T-cell (primary cell): ENCODE measurements at places on chromosomes 6 and 20.

- no peaks in the 10 kb centered on the region for H3K27me3 ChIP-seq
- no peak for DNase-seq
- peak overlapping the region; percentile 91 for H3K27ac ChIP-seq
- H3K4me1 ChIP-seq = peaks cover 11% of the 10 kb centered on the region
- H3K36me3 ChIP-seq = no peaks in the 10 kb centered on the region
These were observed 624 bp upstream of the TJAP1 start for GRCh38 chr6:43476746-43477145.

DNA sequence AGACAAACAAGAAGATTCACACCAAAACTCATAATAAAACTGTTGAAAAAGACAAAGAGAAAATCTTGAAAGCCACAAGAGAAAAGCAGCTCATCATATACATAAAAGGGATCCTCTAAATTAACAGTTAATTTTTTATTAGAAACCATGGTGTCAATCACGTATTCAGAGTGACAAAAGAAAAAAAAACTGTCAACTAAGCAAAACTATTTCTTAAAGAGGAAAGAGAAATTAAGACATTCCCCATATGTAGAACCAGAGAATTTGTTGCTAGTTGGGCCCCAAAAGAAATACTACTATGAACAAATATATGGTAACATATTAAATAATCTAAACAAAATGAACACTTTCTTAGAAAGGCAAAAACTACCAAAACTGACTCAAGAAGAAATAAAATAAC lies 74.3 kb upstream of the TENT5A start:
- no peak overlapping the region for H3K27ac ChIP-seq
- no peaks in the 10 kb centered on the region for H3K4me1 ChIP-seq
- H3K36me3 ChIP-seq = no peaks in the 10 kb centered on the region
- H3K27me3 ChIP-seq = no peaks in the 10 kb centered on the region
- no peak for DNase-seq
- H3K4me3 ChIP-seq = no peak overlapping the region

- no peaks in the 10 kb centered on the region for H3K27me3 ChIP-seq
- no peak for DNase-seq
- H3K36me3 ChIP-seq = no peaks in the 10 kb centered on the region
These were observed 164.0 kb downstream of the SOBP start for GRCh38 chr6:107653861-107654394.

DNA sequence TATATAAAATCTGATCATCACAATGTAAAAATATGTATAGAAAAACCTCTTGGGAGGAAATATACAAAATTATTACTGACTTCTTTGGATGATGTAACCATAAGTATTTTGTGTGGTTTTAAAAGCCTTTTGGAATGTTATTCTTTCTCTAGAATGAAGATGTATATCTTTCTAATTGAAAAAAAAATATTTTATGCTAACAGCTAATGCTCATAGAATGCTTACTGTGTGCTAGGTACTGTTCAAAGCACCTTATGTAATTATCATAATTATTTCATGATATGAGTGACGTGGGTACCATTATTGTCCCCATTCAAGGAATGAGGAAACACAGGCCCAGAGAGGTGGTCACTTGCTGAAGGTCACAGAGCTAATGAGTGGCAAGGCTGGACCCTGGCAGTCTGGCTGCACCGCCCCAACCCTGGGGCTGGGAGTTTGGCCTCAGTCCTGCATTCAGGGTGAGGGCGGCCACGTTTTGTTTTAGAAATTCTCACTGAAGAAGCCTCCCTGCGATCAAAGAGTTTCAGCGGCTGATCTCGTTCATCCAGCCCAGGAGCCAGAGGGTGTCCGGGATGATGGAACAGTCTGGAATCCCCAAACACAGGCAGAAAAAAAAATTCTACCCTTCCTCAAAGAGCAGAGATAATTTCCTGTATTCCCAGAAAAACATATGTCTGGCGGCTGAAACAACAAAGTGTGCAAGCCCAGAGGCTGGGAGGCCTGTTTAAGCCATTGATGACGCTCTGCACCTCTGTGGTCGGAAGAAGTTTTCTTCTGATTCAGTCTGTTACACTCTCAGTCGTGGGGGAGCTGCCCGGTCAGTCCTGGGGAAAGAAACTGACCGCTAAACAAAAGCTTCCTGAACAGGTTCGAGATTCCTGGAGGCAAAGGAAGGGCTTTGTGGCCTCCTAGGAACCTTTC lies 37.3 kb downstream of the TFEB start:
- H3K4me3 ChIP-seq = no peak overlapping the region
- DNase-seq = no peak
- H3K27me3 ChIP-seq = no peaks in the 10 kb centered on the region

DNA sequence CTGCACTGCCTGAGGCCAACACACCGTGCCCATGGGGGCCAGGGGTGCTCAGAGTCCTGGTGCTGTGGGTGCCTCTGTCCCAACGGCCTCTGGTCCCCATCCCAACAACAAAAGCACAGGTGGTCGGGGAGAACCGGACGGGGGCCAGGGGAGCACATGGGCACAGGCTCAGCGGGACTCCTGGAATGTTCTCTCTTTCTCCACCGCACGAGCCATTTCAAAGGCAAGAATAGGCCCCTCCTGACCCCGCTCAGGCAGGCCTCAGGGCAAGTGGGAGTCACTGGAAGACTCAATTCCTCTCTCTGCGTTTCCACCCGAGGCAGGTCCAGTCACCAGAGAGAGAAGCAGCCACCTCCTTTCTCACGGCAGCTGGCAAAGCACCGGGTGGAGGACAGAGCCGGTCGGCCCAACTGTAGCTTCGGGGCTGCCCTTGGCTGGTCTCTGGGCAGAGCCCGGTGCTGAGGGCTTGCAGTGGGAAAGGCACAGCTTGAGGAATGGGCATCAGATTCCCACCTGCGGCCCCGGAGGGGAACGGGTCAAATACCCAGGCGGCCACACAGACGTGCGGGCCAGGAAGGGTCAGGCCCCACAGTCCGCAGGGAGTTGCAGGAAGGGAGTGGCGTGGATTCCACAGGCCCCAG lies 55.2 kb downstream of the KCNQ2 start:
- no peak overlapping the region for H3K27ac ChIP-seq
- no peaks in the 10 kb centered on the region for H3K4me1 ChIP-seq
- H3K4me3 ChIP-seq = no peak overlapping the region
- H3K36me3 ChIP-seq = no peaks in the 10 kb centered on the region
- peaks cover 74% of the 10 kb centered on the region for H3K27me3 ChIP-seq
- no peak for DNase-seq
